Adipocyte (in vitro differentiated cells): ENCODE measurements at places on chromosomes 1 and 21.

GRCh38 chr1:27388337-27389005 is 4.0 kb upstream of the GPR3 start:
- peak; percentile 72 for DNase-seq

DNA sequence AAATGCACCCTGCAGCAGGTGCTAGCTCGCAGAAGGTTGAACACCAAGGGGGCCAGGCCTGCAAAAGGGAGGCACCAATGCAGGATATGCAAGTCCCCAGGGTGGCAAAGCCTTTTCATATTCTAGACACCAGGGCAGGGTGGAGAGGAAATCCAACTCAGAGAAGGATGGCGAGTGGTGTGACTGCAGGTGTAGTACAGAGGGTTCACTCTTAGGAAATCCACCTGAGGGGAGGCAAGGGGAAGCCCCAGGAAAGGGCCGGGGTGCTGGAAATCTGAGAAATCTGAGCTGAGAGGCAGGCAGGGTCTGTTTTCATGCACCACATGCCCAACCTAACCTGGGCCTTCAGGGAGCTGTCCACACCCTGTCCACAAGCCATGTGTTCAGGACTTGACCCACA is 163.2 kb upstream of the CTTNBP2NL start:
- DNase-seq: no peak

- DNase-seq: peak; percentile 77
Observed at GRCh38 chr1:76070538-76070937, 4.0 kb upstream of the ST6GALNAC3 start.

DNA sequence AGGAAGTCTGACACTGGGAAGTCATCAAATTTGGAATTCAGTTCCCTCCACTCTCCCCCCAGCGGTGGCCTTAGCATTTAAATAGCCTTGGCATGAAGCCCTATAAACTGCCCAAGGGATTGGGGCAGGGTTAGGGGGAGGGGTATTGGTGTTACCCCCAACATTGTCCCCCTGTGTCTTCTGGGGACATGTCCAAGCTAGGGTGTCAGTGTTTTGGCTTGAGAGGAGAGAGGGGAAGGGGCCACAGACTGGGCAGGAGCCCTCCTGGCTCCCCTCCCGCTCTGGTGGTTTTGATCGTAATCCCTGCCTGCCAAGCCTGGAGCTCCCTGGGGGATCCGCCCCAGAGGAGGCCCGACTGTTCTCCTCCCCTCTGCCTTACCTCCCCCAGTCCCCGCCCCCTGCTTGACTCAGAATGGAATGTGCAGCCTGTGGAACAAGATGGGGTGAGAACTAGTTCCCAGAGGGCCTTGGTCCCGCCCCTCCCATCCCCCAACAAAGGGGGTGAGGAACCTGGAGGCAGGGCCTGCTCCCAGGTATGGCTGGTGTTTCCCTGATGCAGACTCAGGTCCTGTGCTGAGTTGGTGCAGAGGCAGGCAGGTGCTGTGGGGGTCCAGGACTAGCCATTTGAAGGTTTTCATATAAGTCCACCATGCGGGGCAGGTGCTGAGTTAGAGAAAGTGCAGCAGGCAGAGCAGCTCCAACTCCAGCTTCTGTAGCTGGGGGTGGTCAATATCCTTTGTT is 7.4 kb downstream of the SOX13 start:
- peak; percentile 71 for DNase-seq

- DNase-seq: no peak
Observed at GRCh38 chr1:74053407-74053806, 144.6 kb downstream of the LRRIQ3 start.

DNA sequence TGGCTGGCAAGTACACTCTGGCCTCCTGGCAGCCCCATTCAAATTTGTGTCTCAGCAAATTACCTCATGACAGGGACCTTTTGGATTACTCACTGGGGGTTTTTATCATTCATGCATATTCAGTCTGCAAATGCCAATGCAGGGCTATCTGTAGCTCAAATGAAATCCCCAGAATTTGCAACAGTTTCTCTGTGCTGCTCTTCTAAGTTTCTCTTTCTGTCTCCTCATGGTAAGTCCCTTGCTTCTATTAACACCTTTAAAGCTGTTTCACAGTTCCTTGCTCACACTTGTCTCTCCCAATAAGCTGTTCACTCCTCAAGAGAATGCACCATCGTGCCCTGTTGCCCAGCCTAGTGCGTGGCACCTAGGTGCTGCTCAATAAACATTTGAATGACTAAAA is 3.3 kb upstream of the FAM78B start:
- no peak for DNase-seq

DNA sequence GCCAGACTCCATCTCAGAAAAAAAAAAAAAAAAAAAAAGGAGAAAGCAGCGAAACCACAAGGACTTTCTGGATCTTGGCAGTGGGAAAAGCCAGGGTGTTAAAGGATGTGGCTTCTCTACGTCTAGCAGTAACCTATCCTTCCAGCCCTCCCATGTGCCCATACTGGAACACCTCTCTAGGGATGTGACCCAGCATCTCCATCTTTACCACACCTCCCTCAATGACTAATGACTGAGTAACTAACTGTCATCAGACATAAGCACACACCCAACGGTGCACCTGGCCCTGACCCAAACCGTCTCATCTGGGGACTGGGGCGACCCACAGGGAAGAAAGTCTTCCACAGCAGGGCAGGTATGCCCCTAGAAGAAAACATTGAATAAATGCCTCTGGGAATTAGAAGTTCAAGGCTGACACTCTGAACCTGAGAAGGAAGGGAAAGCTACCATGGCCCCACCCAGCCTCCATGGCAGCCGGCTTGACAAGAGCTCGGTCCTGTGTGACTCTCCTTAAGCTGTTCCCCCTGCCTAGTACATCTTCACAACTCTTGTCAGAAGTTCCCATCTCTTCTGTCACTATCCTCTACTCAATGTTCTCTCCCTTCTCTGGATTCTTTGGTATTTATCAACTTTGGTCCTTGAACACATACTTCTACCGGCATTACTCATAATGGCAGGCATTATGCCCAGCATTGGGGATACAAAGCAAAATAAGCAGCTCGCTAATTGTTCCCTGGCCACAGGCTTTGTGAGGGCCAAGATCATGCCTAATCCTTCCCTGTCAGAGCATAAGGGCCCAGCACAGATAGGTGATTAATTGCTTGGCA is 14.8 kb upstream of the PAQR6 start:
- peak; percentile 67 for DNase-seq

- no peak for DNase-seq
Observed at GRCh38 chr1:32651461-32652073, 559 bp downstream of the RBBP4 start.

GRCh38 chr1:23020706-23021405 is 1.6 kb downstream of the KDM1A start:
- DNase-seq: peak; percentile 19

- peak; percentile 43 for DNase-seq
Observed at GRCh38 chr21:44880405-44881197, 7.1 kb upstream of the PTTG1IP start.

DNA sequence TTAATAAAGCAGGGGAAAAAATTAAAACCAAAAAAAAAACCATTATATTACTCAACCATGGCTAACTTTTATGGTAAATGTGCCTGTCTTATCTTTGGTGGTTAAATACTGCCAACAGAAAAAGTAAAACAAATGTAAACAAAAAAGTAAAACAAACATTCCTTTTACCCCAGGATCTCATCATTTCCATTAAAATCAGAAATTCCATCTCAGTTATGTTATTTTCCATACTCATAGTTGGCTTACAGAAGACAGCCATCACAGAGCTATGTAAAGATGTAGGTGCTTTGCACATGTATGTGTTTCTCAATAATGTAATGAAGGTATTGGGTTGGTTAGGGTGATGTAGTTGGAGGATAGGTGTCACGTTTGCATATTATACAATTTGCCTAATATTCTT is 185.0 kb downstream of the KCNK2 start:
- DNase-seq: peak; percentile 49

GRCh38 chr1:112676543-112676942 is 2.1 kb downstream of the MOV10 start:
- DNase-seq: no peak

DNA sequence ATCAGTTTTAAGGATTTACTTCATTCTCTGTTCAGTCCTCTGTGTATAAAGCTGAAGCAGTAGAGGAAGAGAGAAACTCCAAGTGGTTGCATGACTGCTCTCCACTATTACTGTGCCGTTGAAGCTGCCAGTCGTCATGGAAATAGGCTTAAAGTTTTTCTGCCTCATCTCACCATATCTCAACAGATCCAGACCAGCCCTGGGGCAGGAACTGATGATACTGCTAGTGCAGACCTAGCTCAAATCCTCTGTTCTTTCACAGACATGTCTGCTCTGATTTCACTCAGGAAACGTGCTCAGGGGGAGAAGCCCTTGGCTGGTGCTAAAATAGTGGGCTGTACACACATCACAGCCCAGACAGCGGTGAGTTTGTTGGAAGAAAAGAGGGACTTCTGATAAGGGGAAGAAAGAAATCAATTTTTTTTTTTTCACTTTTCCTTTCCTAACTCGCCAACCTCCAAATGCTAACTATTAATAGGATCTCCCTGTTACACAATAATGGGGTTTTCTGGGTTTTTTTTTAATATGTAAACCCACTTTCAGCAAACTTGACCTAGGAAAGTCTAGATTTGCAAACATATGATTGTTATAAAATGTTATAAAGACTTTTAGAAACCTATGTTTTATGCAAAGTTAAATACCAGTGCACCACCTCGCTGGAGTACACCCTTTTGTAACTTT is 22.2 kb upstream of the STRIP1 start:
- no peak for DNase-seq

GRCh38 chr21:31470896-31471694 is 127.0 kb upstream of the TIAM1 start:
- DNase-seq: no peak

DNA sequence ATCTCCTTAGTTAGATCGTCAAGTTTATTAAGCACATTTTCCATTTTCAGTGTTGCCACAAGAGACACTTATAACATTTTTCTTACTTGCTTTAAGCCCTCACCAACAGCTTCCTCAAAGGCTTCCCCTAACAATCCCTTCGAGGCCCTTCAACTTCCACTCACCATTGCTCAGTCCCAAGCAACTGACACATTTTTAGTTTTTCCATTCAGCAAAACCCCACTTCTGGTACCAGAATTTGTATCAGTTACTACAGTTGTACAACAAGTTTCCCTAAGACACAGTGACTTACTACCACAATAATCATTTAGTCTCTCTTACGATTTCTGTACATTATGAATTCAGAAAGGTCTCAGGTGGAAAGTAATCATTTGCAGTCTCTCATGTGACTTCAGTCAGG is 276.8 kb upstream of the PKN2 start:
- DNase-seq: no peak

- DNase-seq: no peak
Observed at GRCh38 chr1:207825409-207825695, 73.5 kb downstream of the CD46 start.

DNA sequence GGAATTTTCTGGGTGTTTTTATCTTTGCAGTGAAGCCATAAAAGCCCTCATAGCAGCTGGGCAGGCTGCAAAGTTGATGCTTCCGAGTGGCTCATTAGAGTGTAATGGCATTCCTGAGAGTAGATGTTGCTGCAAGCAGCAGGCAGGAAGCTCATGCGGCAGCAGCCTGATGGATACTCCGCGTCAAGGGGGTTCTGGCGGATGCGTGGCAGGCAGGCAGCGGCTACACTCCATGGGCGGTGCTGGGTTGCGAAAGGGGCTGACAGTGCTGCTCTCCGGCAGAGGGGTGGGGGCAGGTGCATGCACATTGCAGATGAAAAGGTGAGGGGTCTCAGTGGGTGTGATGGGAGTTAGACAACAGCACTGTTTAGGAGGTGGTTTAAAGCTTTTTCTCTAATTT is 93.2 kb upstream of the AJAP1 start:
- no peak for DNase-seq

GRCh38 chr1:175206687-175207086 is 14.1 kb upstream of the KIAA0040 start:
- DNase-seq: no peak

DNA sequence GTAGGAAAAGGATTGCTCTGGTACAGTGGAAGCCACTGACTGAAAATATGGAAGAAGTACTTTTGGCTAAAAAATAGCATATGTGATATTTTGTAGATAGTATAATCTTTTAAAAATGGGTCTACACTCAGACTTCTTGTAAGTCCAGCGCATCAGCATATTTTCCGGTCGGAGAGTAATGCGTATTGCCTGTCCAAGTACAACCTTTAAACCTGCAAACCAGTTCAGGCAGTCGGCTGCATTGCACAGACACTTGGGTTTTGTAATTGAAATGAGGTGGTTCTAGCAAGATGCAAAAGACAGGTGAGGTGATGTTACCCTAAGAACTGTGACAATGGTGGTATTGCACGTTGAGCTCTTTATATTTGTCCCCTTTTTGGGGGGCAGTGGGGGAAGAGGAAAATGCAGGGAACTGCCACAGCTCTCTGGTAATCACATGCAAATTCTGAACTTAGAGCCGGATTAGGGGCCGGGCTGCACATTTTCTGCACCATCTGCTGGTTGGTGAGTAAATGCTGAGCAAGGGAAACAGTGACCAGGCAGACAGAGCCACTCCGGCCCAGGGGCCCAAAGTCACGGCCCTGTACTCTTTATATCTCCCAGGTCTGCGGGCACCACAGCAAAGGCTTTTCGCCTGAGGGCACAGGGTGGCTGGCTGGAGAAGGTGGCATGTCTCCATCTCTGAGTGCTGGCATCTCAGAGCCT is 2.3 kb downstream of the GPR137B start:
- DNase-seq: no peak

- no peak for DNase-seq
Observed at GRCh38 chr1:202288177-202288576, 53.6 kb downstream of the UBE2T start.

GRCh38 chr1:228401782-228402640 is 4.6 kb downstream of the TRIM11 start:
- DNase-seq: no peak

GRCh38 chr1:193185901-193186731 is at the start of gene B3GALT2:
Gene B3GALT2 (minus strand): TSS chr1:193186613. CDS start chr1:193181562, 5,051 bp downstream.
- peak; percentile 73 for DNase-seq

DNA sequence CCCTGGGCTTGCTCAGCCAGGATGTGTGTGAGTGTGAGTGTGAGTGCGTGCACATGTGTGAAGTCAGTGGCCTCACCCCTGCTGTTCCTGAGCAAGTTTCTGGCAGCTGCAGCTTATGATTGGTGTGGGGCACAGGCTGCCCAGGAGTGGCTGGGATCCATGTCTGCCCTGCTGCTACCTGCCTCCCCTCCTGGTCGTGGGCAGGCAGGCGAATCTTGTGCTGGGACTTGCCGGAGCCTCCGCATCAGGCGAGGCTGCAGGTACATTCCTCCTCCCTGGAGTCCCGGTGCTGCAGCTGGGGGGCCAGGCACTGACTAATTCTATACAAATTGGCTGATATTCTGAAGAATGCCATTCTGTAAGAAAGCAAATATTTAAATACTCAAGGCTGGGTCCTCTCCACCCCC is 85.6 kb upstream of the WNT4 start:
- no peak for DNase-seq

GRCh38 chr1:178405137-178405536 is 91.6 kb downstream of the CLEC20A start:
- DNase-seq: no peak

GRCh38 chr1:19483261-19483660 is 2.1 kb downstream of the CAPZB start:
- no peak for DNase-seq

- peak; percentile 83 for DNase-seq
Observed at GRCh38 chr1:32900956-32901822, at the start of gene TMEM54. Gene TMEM54 (minus strand): TSS chr1:32901389. CDS start chr1:32901238, 151 bp downstream.

- peak; percentile 47 for DNase-seq
Observed at GRCh38 chr1:169959686-169960085, 66.0 kb upstream of the SCYL3 start.

GRCh38 chr21:41712201-41712600 is 54.7 kb downstream of the RIPK4 start:
- DNase-seq: no peak

GRCh38 chr21:31251686-31252085 is 92.4 kb downstream of the TIAM1 start:
- no peak for DNase-seq

- DNase-seq: no peak
Observed at GRCh38 chr1:157758018-157758417, 18.9 kb downstream of the FCRL2 start.
